ENCODE measurements at places on chromosomes 6 and 20.

- DNase-seq: no peak
Measured at GRCh38 chr6:90156861-90157260, 139.8 kb downstream of the BACH2 start.

DNA sequence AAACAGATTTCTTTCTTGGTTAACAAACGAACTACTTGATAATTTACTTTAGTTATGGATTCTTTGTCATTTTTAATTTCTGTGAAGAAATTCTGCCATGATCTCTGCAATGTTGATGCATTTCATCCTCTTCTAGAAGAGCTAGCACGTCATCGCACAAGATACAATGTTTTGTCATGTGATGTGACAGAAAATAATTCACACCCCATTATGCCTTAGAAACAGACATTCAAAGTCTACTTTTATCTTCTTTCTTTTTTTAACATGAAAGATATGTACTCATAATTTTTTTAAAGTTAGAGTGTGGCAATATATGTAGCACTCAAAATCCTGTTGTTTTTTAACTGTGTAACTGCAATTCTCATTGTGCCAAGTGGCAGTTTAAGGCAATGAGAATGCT, 39.6 kb upstream of the NELFCD start:
- DNase-seq: no peak

- no peak for DNase-seq
Measured at GRCh38 chr20:51463998-51464397, 78.5 kb downstream of the NFATC2 start.

DNA sequence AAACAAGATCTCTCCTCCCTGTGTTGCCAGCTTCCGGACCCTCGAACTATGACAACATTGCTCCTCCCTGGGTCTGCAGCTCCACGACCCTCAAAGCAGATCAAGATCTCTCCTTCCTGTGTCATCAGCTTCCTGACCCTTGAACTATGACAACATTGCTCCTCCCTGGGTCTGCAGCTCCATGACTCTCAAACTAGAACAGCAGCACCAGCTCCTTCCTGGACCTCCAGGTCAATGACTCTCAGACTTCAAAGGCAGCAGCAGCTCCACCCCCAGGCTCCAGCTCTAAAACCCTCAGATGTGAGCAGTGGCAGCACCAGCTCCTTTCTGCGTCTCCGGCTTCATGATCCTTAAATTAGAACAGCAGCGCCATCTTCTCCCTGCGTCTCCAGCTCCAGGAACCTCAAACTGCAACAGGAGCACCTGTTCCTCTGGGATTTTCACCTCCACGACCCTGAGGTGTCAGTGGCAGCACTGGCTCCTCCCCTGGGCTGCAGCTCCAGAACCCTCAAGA, 341.0 kb upstream of the SULF2 start:
- DNase-seq: no peak
